ENCODE measurements at places on chromosomes 4 and X. TPM values are rescaled to one million over a fixed set of nuclear protein-coding genes. Genes with fewer than 3 reads are reported as not detected.

- no peak overlapping the region for H3K27ac ChIP-seq
- no peaks in the 10 kb centered on the region for H3K27me3 ChIP-seq
- H3K4me1 ChIP-seq: peaks cover 23% of the 10 kb centered on the region
- H3K36me3 ChIP-seq: no peaks in the 10 kb centered on the region
- no peak overlapping the region for H3K4me3 ChIP-seq
Observed at GRCh38 chr4:84920617-84921016, 45.9 kb downstream of the WDFY3 start.

DNA sequence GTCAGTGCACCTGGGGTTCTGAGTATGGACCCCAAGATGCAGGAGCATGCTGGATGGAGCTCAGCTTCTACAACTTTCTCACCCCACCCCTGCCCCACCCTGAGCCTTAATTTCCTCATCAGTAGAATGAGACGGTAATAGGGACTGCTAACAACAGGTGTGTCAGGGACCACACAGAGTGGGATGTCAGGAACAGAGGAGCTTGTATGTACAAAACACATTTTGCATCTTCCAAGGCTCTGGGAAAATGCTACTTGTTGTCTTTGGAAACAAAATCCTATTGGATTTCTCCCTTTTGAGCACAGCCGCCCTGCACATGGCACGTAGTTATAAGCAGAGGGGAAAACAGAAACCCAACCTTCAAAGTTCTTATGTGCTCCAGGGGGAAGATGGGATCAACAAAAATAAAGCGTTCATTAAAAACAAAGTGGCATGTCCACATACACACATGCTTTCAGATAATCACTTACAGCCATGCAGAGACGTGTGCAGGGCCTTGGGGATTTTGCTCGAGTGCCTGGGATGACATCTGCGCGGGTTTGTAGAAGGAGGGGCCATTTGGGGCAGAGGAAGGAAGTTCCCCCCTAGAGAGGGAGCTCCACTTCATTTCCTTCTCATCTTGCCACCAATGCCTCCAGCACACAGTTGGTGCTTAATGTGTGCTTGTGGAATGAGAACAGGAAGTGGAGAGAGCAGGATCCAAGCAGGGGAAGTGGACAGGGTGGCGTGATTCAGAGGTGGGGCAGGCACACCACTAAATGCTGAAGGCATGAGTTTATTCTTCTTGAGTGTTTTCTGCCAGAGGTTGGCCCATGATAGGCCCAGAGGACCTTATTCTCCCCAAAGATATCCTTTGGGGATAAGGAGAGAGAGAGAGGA, 138.9 kb downstream of the SMIM20 start:
- no peak for DNase-seq
- H3K27me3 ChIP-seq: no peaks in the 10 kb centered on the region
- H3K4me3 ChIP-seq: no peak overlapping the region
- peaks cover 9% of the 10 kb centered on the region for H3K4me1 ChIP-seq
- H3K36me3 ChIP-seq: no peaks in the 10 kb centered on the region

- no peak for DNase-seq
- no peaks in the 10 kb centered on the region for H3K27me3 ChIP-seq
- H3K27ac ChIP-seq: no peak overlapping the region
Observed at GRCh38 chr4:127124919-127125318, 507.8 kb upstream of the INTU start.

- no peaks in the 10 kb centered on the region for H3K27me3 ChIP-seq
- no peaks in the 10 kb centered on the region for H3K4me1 ChIP-seq
- no peak overlapping the region for H3K4me3 ChIP-seq
- DNase-seq: no peak
- H3K36me3 ChIP-seq: no peaks in the 10 kb centered on the region
Observed at GRCh38 chr4:657834-658667, 16.0 kb downstream of the ATP5ME start.

DNA sequence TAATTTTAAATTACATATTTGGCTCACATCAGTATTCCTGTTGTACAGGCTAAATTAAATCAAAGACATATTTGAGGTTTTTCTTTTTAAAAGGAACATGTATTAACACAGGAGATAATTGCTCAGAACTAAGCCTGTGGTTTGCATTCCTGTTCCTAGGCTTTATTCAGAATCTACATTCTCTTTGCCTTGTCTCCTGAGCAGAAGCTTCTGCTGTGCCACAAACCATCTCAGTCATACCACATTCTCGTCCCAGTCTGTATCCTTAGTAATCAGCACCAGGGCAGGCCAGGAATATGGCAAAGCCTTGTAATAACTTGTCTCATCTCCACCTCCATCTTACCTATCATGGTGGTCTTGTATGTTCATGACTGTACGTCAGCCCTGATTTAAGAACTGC, 162.8 kb downstream of the ARHGAP24 start:
- H3K36me3 ChIP-seq: no peaks in the 10 kb centered on the region
- H3K4me1 ChIP-seq: no peaks in the 10 kb centered on the region
- no peaks in the 10 kb centered on the region for H3K27me3 ChIP-seq
- no peak overlapping the region for H3K27ac ChIP-seq
- no peak for DNase-seq

GRCh38 chr4:114866901-114867670, 246.3 kb downstream of the NDST4 start:
- no peaks in the 10 kb centered on the region for H3K27me3 ChIP-seq
- H3K27ac ChIP-seq: no peak overlapping the region
- no peak overlapping the region for H3K4me3 ChIP-seq
- no peaks in the 10 kb centered on the region for H3K4me1 ChIP-seq
- H3K36me3 ChIP-seq: no peaks in the 10 kb centered on the region
- DNase-seq: no peak

DNA sequence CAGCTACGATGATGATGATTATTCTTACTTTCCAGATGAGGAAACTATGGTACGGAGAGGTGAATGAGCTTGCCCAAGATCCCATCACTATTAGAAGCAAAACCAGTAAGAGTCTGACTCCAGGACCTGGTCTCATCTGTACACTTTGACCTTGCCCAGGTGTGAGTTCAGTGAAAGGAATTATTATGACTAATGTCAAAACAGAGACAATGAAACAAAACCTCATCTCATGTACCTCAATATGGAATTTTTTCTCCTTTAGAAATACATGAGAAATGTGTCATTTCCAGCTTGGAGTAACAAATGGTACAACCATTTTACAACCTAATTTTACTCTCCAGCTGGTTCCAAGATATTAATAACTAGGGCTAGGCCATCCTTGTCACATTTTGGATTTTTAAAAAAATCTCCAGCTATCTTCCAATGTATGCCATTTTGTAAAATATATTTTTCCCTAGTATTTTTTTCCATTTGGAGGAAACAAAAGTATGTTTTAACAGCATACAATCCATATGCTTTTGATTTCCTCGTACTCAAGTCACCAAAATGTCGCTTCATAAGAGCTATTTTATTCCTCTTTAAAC, 213.8 kb downstream of the PTTG2 start:
- H3K4me1 ChIP-seq: peaks cover 27% of the 10 kb centered on the region
- H3K27me3 ChIP-seq: no peaks in the 10 kb centered on the region
- H3K36me3 ChIP-seq: no peaks in the 10 kb centered on the region
- no peak overlapping the region for H3K27ac ChIP-seq
- H3K4me3 ChIP-seq: no peak overlapping the region

DNA sequence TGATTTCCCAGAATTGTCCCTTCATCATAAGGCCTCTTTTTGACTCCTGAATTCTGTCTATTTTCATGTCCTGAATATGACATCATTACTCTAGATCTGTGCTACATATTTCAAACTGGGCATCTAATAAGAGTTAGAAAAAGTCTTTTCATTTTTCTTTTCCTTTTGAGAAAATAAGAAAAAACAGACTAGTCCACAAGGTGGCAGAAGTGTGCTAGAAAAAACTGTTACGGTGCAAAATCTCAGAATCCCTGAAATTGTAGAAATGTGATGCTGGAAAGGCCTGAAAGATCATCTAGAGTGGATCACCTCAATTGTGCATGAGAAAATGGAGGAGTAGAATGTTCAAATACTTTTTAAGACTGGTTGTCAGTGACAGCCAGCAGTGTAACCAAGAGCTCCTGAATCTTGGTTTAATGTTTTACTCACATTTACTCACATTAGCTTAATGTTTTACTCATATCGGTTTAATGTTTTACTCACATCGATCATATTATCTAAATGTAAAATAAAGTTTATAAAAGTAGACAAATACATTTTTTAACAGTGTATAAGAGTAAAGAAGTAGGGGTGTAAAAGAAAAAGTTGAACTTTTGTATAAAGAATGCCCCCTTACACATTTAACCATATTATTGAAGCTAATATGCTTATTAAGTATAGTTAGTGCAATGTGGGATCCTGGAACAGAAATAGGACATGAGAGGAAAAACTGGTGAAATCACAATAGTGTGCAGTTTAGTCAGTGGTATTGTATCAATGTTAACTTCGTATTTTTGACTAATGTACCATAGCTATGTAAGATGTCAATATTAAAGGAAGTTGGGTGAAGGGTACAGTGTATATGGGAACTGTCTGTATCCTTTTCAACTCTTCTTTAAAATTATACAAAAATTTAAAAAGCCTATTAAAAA, 15.2 kb downstream of the ASB11 start:
- peaks cover 14% of the 10 kb centered on the region for H3K27me3 ChIP-seq
- H3K36me3 ChIP-seq: no peaks in the 10 kb centered on the region
- no peak for DNase-seq
- H3K27ac ChIP-seq: peak overlapping the region; percentile 68

DNA sequence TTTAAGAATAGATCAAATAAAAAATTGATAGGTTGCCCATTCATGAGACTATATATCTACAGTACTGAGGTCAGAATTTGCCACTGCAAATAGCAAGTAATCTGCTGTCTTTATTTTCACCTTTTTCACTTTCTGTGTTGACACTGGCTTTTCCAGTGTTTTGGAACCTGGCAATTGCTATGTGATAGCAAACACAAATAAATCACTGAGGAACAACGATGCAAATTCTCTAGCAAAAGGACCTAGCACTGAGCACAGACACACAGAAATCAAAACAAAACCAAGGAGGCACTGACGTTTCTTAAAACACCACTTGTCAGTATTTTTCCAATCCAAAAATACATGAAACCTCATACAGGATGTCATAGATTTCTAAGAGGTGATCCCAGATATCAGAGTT, 210.7 kb downstream of the DHX15 start:
- H3K4me3 ChIP-seq: no peak overlapping the region
- DNase-seq: no peak
- H3K27ac ChIP-seq: no peak overlapping the region
- no peaks in the 10 kb centered on the region for H3K27me3 ChIP-seq

DNA sequence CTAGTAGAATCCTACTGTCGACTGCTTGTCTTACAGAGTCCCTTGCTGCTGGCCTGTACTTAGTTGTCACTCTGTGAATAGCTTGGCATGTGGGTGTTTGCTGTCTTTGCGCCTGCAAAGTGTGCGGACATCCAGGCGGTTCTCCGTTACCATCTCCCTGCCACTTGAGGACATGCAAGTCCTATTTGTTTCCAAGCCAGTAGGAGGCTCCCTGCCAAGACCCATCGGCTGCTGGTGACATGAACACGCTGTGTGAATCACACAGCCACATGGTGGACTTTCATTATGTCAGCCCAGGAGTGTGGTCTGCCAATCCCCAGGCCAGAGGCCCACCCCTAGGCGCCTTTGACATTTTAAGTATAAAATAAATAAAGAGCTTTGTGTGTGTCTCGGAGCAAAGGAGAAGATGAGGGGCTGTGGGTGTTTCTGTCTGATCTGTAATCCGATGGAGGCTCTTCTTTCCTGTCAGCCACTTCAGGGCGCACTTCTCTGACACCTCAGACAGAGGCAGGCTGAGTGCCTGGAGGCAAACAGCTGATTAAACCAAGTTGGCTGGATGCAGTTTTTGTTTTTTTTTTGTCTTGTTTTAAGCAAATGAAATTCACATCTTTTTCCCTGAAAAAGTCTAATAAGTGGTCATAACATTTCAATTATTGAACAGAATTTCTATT, 51.5 kb downstream of the ALPK1 start:
- H3K4me3 ChIP-seq: peak overlapping the region; percentile 7
- peak; percentile 84 for DNase-seq
- H3K27ac ChIP-seq: no peak overlapping the region
- peaks cover 6% of the 10 kb centered on the region for H3K4me1 ChIP-seq

GRCh38 chr4:83113429-83113786, 1.1 kb downstream of the PLAC8 start:
- no peaks in the 10 kb centered on the region for H3K36me3 ChIP-seq
- no peak for DNase-seq
- no peak overlapping the region for H3K27ac ChIP-seq
- H3K27me3 ChIP-seq: peaks cover 6% of the 10 kb centered on the region
- H3K4me1 ChIP-seq: peaks cover 12% of the 10 kb centered on the region

GRCh38 chr4:53365121-53365485, 758 bp downstream of the SCFD2 start:
- peak overlapping the region; percentile 63 for H3K27ac ChIP-seq
- H3K27me3 ChIP-seq: no peaks in the 10 kb centered on the region

DNA sequence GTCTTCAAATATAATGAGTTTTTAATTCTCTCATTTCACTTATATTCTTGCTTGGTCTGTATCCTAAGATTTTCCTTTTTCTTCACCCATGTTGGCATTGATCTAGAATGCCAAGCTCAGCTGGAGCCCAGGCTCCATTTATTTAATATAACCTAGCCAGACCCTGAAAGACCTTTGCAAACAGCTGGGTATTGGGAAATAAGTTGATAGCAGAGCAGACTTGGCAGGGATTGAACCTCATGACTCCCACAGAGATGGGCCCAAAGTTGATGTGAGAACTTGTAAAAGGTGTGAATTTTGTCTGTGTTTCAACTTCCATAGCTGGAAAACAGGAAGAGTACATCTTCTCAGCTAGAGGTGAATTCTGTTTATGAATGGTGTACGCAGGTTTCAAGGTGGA, 59.5 kb downstream of the SH2D1A start:
- no peaks in the 10 kb centered on the region for H3K4me1 ChIP-seq
- DNase-seq: no peak

DNA sequence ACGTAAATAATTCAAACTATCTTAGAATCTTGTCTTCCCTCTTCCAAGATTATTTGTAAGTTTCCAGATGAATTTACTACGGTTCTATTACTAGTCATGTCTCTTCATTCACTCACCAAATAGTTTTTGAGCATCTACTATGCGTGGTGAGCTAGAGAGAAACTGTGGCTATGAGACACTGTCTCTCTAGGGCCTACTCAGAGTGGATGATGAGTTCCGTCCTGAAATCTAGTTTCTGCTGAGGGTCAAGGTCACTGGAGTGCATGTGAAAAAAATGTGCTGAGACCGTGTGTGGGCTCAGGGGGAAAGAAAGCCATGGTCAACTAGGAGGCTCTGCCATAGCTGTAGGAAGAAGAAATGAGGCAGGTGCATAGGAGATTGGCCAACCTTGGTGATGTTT, 320.2 kb upstream of the GATB start:
- DNase-seq: no peak
- H3K4me3 ChIP-seq: no peak overlapping the region
- H3K36me3 ChIP-seq: no peaks in the 10 kb centered on the region

GRCh38 chrX:791479-792034, 161.0 kb downstream of the SHOX start:
- H3K4me3 ChIP-seq: no peak overlapping the region
- no peak overlapping the region for H3K27ac ChIP-seq
- H3K36me3 ChIP-seq: no peaks in the 10 kb centered on the region
- H3K4me1 ChIP-seq: no peaks in the 10 kb centered on the region
- no peak for DNase-seq
- H3K27me3 ChIP-seq: peaks cover 58% of the 10 kb centered on the region

The ZCCHC18 gene
- 0.38 TPM for total RNA-seq

The TMEM271 gene
- total RNA-seq: not detected

The HTRA3 gene
- total RNA-seq: 20.2 TPM

The NDNF gene
- total RNA-seq: 4.1 TPM

The WFS1 gene
- total RNA-seq: 66.5 TPM

The HTR2C gene
- total RNA-seq: not detected

The ARX gene
- total RNA-seq: not detected

The IGSF1 gene
- 9.6 TPM for total RNA-seq

The F8A2 gene
- total RNA-seq: not detected
